ENCODE measurements at places on chromosomes 16 and 17.

- DNase-seq: no peak
Observed at GRCh38 chr17:3732210-3732621, 8.5 kb downstream of the HASPIN start.

DNA sequence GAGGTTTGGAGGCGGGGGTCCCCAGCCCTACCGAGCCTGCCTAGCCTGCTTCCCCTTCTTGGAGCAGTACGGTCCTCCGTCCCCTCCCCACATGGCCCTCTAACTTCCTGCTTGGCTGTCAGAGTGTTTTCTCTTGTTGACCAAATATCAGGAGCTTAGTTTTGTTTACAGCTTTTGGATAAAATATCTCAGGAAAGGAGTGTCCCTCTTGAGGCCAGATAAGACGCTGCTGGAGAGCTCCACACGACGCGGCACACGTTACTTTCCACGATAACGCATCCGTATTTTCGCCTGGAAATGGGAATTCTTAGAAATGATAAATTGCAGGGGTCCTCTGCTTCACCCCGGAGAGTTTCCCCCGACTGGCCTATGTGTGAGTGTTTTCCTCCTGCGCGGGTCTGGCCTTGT, 182.9 kb downstream of the MAF start:
- no peak for DNase-seq

- DNase-seq: no peak
Observed at GRCh38 chr16:19446300-19446846, 28.7 kb downstream of the TMC5 start.

GRCh38 chr17:32590974-32591373, 104.2 kb downstream of the CDK5R1 start:
- no peak for DNase-seq

DNA sequence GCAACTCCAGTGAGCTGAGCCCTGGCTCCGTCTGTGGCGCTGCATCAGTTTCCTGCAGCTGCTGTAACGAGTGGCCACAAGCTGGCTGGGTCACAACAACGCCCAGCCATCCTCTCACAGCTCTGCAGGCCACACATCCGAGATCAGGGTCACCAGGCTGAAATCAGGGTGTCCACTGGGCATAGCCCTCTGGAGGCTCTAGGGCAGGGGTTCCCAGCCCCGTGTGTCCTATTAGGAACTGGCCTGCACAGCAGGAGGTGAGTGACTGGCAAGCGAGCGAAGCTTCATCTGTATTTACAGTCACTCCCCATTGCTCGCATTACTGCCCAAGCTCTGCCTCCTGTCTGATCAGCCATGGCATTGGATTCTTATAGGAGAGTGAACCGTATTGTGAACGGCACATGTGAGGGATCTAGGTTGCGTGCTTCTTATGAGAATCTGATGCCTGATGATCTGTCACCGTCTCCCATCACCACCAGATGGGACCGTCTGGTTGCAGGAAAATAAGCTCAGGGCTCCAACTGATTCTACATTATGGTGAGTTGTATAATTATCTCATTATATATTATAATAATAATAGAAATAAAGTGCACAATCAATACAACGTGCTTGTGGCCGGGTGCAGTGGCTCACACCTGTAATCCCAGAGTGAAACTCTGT, 176.5 kb downstream of the SEC14L1 start:
- DNase-seq: no peak

GRCh38 chr16:68399456-68399855, 48.9 kb downstream of the SMPD3 start:
- DNase-seq: no peak

DNA sequence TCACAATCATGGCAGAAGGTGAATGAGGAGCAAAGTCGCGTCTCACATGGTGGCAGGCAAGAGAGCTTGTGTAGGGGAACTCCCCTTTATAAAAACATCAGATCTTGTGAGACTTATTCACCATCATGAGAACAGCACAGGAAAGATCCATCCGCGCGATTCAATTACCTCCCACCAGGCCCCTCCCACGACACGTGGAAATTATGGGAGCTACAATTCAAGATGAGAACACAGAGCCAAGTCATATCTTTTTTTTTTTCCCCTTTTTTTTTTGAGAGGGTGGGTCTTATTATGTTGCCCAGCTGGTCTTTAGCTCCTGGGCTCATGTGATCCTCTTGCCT, 60.0 kb downstream of the RPTOR start:
- DNase-seq: no peak

DNA sequence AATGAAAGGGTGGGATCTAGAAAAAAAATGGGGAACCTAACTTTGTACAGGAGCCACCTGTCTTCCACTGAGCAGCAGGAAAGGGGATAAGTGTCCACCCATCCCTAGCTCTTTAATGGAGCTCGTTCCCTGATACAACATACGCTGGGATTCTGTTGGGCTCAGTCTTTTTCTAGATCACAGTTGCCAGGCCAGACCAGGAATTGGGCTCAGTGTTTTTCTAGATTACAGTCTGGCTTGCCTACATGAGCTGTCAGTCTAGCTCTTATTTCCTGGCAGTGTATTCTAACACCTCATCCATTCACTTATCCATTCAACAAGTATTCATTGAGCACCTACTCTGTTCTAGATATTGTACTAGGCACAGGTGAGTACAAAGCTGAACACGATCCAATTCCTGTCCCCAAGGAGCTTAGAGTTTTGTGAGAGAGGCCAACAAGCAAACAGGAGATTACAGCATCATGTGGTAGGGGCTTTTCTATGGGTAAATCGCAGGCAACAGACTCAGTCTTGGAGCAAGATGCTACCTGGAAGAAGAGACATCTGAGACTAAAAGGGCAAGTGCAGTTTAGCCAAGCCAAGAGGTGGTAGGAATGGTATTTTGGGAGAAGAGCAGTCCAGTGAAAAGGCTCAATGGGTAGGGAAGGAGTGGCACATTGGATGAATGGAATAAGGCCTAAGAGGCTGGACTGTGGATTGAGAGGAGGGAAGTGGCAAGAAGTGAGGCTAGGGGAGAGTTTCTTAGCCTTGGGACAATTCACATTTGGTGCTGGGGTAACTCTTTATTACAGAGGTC, 138.0 kb upstream of the HS3ST2 start:
- no peak for DNase-seq

- DNase-seq: no peak
Observed at GRCh38 chr17:50658616-50659015, 23.9 kb downstream of the ABCC3 start.

DNA sequence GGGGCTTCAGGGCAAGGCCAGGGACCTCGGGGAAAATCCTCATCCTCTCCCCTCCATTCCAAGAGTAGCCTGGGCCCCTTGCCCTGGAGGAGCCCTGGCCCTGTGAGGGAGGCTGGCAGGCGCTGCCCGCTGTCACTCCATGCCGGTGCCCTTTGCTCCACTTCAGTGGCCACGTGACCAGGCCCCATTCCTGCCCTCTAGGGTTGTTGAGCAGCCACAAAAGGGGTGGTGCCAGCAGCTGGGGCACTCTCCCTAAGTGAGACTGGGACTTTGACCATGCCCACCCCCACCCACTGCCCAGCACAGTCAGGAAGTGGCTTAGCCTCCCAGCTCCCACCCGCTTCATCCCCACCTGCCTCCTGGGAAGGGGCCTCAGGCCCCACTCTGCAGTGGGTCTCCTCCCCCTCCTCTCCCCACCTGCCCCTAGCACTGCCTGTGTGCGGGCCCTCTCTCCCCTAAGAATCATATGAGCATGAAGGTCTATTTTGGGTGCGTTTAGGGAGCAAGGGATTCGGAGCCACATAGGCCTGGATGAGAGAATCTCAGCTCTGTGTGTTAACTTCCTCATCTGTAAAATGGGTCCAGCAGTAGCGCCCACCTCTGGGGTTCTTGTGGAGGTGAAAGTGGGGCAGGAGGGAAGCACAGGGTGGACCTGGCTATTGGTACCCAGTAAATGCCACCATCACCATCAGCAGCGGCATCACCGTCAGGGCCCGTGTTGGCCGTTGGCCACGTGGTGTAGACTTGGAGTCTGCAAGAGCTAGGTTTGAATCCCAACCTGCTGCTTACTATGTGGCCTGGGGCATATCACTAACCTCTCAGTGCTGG, 7.2 kb downstream of the PDK2 start:
- no peak for DNase-seq

GRCh38 chr16:15037745-15038144, 18.1 kb downstream of the NTAN1 start:
- no peak for DNase-seq

GRCh38 chr17:30927756-30928155, 6.0 kb downstream of the ADAP2 start:
- DNase-seq: no peak

- DNase-seq: no peak
Observed at GRCh38 chr16:2178321-2179106, 17.9 kb downstream of the CASKIN1 start.

DNA sequence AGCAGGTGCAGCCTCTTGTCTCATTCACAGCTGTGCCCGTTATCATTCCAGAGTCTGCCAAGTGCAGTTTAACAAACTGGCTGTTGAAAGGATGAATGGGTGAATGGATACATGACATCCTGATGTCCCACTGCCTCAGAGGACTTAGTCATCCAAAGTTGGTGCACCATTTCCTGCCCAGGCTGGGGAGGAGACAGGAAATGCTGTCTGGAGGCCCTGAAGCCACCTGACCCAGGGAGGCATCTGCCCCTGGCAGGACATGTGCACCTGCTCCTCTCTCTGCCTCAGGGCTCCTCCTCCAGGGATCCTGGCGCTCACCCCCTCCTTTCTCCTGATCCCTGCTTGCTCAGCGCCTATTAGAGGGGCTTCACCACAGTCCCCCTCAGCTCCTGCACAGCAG, 1.8 kb upstream of the CD300C start:
- DNase-seq: no peak

Data from astrocyte of the cerebellum (primary cell).